T-helper 9 cell (primary cell): ENCODE measurements at places on chromosomes 7 and 10.

GRCh38 chr10:98030093-98030821 lies at the start of gene CRTAC1:
Gene CRTAC1, minus strand, starts transcription at chr10:98030621. Its CDS starts 149 bp downstream, at chr10:98030472.
- no peak for DNase-seq

- no peak for DNase-seq
Observed at GRCh38 chr7:122211362-122211761, 67.3 kb upstream of the AASS start.

- DNase-seq, result no peak
Observed at GRCh38 chr7:132428247-132428919, 147.9 kb downstream of the PLXNA4 start.

DNA sequence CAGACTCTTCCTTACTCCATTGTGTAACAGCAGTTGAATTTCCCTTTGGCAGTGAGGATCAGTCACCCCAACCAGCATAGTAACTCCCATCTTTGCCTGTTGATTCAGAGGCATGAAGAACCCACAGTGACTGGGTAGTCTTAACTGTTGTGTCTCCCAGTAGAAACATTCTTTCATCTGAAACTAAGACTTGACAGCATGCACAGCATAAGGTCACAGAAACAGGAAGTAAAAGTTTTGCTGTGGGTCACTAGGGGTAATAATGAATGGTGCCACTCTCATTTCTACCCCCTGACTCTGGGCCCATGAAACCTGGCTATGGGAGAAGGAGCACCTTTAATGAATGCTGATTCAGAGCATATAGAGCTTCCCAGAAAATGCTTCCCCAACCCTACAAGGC lies 8.3 kb upstream of the FRMPD2 start:
- no peak for DNase-seq

- no peak for DNase-seq
Observed at GRCh38 chr10:25744574-25744973, 189.5 kb upstream of the MYO3A start.

- peak; percentile 32 for DNase-seq
Observed at GRCh38 chr7:2870471-2870931, 26.4 kb upstream of the GNA12 start.

DNA sequence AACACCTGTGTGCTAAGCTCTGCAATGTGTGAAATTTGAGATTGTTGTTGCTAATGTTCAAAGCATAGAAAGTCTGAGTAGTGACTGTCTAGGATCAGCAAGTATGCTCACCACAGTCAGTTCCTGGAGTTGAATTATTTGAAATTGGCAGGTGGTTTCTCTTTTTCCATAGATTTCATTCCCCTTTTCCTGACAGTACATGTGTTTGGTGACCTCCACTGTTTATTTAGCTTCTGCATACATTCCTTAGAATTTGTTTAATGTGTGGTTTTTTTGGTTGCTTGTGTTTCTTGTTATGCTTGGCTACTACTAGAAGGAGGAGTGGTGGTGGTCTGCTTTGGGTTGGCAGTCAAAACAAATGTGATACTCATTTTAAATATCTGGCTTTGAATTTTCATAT lies 52.3 kb downstream of the FOXP2 start:
- DNase-seq, result no peak

GRCh38 chr10:24744946-24745345 lies 21.3 kb upstream of the ARHGAP21 start:
- DNase-seq, result no peak

DNA sequence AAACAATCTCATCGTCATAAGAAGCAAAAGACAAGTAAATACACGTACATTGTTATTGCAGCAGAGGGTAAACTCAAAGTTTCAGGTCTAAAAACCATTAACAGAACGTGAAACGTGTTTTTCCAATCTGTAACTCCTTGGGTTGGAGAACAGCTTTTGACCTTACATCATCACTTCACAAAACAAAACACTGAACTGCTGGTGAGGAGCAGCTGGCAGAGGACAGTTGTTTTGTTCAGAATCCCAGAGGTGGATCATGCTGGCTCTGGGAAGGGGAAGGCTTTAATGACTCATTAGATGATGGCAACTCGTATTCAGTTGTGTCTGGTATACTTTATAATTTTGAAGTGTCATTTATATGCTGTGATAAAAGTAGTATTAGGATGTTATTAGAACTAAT lies 923.0 kb upstream of the CELF2 start:
- no peak for DNase-seq

- no peak for DNase-seq
Observed at GRCh38 chr7:30028749-30029635, 780 bp downstream of the PLEKHA8 start.

- DNase-seq, result no peak
Observed at GRCh38 chr7:3882782-3883181, 581.7 kb downstream of the SDK1 start.

DNA sequence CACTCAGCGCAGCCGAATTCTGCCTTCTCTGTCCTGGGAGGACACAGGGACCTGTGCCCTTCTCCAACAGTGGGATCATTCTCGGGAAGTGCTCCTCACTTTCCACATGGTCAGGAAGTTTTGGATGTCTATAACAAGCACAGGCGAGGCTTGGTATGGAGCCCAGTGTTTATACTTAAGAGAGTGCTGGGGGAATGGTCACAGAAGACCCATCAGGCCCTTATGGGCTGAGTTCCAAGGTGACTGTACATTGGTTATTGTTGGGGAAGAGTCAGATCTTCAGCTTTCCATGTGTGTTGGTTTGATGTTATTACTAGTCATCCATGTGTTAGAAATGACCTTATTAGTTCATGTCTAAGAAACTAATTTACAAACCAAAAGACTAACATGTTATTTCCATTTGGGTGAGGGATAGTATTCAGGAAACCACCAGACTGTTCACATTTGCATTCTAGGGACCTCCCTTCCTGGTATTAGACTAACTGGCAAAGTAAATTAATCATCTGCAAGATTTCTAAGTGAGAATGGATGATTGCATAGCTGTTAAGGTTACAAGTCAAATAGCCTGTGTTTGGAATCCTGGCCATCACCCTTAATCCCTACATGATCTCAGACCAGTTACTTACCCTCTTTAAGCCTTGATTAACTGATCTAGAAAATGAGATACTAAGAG lies 834.2 kb downstream of the LRMDA start:
- no peak for DNase-seq

- no peak for DNase-seq
Observed at GRCh38 chr7:156096771-156097538, 284.7 kb upstream of the SHH start.

GRCh38 chr10:27258838-27259812 lies 18.5 kb upstream of the ACBD5 start:
- no peak for DNase-seq

DNA sequence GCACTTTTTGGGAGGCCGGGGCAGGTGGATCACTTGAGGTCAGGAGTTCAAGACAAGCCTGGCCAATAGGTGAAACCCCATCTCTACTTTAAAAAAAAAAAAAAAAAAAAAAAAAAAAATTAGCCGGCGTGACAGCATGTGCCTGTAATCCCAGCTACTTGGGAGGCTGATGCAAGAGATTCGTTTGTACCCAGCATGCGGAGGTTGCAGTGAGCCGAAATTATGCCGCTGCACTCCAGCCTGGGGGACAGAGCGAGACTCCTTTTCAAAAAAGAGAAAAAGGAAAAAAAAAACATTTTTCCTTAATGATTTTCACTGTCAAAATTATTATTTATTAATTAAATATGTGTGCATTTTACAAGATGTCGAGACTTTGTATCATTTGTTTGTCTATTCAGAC lies 253.6 kb downstream of the CNTNAP2 start:
- DNase-seq, result no peak

GRCh38 chr7:7919449-7919945 lies 49.1 kb upstream of the GLCCI1 start:
- DNase-seq, result no peak

GRCh38 chr10:43878386-43878785 lies 229.7 kb upstream of the ZNF32 start:
- DNase-seq, result no peak

DNA sequence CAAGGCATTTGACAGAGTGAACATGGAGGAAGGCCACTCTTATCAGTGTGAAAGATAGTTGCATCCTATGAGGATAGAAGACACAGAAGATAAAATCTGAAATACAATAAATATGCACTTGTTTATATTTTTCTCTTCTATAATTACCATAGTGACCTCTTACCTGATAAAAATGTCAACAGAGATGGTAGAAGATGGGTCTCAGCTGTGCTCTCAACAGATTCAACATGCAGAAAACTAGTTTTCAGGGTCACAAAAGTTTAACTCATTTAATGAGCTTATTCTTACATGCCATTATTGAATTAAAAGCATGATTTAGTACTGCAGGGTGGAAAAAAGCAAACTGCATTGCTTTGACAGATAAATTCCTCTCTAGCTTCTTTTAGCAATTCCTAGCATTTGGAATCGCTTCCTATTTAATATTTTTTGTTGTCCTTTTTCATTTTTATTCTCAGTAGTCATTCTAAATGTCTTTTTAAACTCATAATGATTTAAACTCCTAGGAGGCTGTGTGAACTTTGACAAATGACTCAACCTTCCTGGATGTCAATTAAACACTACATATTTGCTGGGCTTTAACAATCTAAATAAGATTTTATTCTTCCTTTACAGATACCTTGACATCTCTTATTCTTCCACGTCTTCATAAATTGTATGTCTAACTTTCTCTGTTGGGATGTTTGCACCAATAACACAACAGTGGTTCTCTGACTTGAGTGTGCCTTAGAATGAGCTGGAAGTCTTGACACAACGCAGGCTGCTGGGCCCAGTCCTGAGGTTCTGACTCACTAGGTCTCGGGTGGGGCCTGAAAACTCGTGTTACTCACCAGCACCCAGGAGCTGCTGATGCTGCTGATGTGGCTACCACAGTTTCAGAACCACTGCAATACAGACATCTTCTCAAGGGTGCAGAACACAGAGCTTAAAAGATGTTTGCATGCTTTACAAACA lies 565.5 kb upstream of the IGFBP3 start:
- DNase-seq, result no peak

DNA sequence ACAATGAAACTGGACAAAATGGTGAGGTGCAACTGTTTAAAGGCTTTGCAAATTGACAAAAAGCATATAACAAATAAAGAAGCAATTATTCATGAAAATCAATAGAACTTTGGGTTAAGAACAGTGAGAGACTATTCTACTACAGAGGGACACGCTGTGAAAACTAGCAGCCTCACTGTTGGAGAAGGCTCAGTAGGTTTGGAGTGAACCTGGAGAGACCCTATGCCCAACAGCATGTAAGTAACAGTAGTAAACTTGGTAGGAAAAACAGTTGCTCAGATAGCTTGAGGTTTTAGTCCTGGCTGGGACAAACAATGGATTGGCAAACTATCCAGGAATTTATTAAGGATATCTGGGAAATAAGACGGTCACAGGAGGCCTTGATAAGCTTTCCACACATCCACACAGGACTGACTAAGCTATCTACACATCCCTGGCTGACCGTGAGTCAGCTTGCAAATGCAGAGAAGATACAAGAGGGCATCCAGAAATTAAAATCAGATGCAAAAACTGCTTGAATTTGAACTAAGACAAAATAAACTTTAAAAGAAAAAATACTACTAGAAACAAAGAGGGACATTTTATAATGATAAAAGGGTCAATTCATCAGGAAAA lies 15.9 kb downstream of the FAM149B1 start:
- DNase-seq, result no peak

DNA sequence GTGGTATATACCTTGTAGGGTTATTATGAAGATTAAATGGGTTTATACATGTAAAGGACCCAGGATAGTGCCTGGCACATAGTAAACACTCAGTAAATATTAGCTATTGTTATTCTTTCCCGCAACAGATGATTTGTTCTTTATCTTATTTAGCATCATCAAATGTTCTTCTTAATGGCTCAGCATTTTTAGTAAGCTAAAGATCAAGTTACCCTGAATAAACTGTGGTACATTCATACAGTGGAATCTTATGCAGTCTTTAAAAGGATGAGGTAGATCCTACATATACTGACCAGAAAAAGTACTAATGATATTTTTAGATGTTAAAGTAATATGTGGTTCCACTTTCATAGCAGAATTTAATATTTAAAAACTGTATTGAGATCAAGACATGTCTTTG lies 65.4 kb downstream of the ST7 start:
- no peak for DNase-seq

- DNase-seq, result no peak
Observed at GRCh38 chr7:11760372-11760771, 71.6 kb downstream of the THSD7A start.

- DNase-seq, result peak; percentile 32
Observed at GRCh38 chr7:39589323-39590111, 23.3 kb downstream of the YAE1 start.

- no peak for DNase-seq
Observed at GRCh38 chr10:61692447-61693010, 29.8 kb downstream of the CABCOCO1 start.

GRCh38 chr10:129772468-129773358 lies 191.4 kb downstream of the EBF3 start:
- no peak for DNase-seq

GRCh38 chr7:51229106-51229537 lies 87.5 kb downstream of the COBL start:
- no peak for DNase-seq

- DNase-seq, result no peak
Observed at GRCh38 chr10:70603449-70603801, 884 bp upstream of the PRF1 start.

GRCh38 chr7:43584195-43584586 lies 1.3 kb downstream of the STK17A start:
- DNase-seq, result no peak

- DNase-seq, result peak; percentile 30
Observed at GRCh38 chr10:46255801-46256747, 30.7 kb upstream of the ANTXRL start.

- DNase-seq, result peak; percentile 62
Observed at GRCh38 chr10:9209105-9209798, 1154.8 kb downstream of the GATA3 start.

DNA sequence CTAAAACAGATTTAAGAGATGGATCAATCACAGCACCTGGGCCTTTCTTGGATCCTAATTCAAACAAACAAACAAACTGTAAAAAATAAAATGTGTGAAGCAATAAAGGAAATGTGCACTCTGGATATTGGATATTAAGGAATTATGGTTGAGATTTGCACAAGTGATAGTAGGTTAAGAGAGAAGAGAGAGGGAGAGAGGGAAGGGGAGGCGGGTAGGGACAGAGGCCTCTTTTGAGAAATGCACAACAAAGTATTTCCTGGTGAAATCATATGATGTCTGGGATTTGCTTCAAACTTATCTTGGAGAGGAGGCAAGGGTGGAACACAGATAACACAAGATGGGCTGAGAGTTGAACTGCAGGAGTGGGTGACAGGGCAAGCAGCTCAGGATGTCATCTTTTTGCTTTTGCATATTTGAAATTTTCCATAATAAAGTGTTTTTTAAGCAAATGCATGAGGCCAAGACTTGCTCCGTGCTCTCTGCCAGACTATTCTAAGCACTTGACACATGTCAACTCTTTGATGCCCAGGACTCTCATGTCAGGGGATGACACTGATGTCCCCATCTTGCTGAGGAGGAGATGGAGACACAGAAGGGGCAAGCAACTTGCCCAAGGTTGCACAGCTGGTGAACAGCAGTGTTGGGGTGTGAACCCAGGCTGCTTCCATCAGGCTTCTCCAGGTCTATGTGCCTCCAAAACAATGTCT lies 9.1 kb upstream of the AEBP1 start:
- DNase-seq, result no peak

DNA sequence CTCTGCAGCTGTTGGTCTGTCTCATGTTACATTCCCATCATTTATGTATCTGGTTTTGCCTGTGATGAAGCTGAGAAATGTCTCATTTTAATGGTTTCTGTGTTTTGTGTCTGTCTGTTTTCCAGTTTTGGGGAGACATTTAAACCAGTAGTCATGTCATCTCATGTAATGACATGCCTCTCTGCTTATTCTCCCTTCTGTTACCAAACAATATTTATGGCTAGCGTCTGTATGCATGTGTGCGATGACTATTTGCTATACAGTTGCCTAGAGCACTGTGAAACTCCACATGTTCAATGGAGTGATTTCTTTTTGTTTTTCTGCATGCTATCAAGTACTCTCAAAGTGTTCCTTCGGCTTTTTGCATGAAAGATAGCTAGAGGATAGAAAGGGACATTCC lies 132.0 kb downstream of the ST7 start:
- DNase-seq, result no peak
